ENCODE measurements at places on chromosomes 2 and 18.

DNA sequence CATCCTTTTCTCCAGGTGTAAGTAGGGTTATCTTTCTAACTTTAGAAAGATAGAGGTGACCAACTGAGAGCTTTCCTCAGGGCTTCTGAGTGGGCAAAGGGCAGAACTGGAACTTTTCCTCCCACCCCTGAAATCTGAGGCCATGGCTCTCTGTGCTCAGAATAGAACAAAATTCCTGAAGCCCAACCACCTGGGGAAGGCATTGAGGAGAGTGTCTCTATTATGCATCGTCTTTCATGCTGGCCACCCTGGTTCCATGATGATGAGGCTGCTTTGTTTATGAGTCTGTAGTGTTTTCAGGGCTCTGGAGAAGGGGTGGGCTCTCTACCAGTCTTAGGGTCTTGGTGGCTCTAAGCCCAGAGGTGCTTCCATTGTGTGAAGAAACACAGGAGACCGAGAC is 30.7 kb upstream of the IL1R1 start:
- no peak for DNase-seq

GRCh38 chr18:8242151-8242696 is 367.0 kb upstream of the RAB12 start:
- DNase-seq = no peak

GRCh38 chr18:13549880-13550232 is 176.5 kb downstream of the FAM210A start:
- DNase-seq = no peak

DNA sequence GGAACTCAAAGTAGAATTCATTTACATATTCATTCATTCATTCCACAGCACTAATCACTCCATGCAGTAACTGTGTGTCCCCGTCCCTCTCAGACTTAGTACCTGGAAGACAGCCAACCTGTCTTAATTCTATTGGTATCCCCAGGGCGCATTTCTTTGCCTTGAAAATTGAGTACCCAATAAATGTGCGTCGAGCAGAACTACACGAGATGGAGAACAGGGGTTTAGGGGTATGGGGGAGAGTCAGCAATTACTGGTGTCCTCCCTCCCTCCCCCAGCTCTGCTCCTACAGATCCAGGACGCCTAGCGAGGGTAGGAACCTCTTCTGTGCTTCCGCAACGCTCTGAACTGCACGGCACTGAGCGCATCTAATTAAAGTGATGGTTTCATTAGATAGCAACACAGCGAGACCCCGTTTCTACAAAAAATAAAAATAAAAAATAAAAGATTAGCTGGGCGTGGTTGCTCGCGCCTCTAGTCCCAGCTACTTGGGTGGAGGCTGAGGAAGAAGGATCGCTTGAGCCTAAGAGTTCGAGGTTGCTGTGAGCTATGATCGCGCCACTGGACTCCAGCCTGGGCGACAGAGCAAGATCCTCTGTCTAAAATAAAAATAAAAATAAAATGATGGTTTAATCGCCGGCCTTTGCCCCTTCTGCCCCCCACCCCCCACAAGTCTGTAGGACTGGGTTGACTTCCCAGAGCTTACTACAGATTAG is 614 bp upstream of the FKBP1B start:
- no peak for DNase-seq

- DNase-seq = no peak
Observed at GRCh38 chr2:109330056-109330455, 201.1 kb downstream of the SH3RF3 start.

- DNase-seq = no peak
Observed at GRCh38 chr2:187390891-187391290, 57.2 kb downstream of the CALCRL start.

DNA sequence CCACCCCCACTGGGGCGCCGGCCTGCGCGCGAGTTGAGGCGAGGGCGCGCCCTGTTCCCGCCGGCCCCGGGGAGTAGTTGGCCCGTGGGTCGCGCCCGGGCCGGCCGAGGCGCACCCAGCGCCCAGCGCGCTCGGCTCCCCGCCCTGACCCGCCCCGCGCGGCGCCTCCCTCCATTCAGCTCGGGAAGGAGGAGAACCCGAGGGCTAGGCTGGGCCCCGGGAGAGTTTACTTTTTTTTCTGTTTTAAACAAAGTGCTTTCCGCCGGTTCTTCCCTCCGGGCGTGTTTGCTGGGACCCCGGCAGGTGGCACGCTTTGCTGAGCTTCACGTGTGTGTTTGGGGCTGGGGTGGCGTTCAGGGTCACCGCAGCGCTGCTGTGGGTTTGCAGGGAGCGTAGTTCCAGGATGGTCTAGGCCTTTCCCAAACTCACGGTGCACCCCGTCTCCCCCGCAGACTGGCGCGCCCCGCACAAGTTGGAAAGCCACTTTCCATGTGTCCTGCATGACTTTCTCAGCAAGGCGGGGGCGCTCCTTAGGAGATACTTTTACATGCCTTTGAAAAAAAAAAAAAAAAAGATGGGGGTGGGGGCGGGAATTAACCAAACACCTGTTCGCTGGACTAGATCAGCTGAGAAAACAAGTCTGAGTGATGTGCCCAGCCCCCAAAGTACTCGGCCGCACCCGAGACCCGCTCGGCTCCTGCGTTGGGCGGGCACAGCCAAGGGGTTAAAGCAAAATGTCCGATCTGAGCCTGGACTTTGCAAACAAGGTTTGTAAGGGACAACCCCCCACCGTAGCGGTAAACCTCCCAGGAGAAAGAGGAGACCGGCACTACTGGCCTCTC is 825 bp downstream of the ITGA6 start:
- no peak for DNase-seq

DNA sequence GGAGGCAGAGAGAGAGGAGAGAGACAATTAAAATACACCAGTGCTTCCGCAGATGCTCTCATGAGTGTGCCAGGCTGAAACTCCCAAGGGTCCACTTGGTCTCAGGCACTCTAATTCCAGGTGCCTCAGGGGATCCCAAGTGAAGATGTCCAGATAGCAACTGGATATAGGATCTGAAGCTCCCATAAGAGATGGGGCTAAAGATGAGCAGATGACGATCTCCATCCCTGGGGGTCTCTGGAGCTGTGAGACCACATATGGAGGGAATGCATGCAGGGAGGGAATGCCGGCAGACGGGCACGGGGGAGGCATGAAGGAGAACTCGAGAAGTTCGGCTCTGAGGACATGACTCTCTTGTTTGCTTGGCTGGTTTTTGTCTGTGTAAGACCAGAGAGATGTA is 223.7 kb upstream of the RAB6C start:
- DNase-seq = no peak

GRCh38 chr2:232873909-232874641 is 4.0 kb downstream of the SNORC start:
- no peak for DNase-seq
